ENCODE measurements at places on chromosomes 1 and 21.

DNA sequence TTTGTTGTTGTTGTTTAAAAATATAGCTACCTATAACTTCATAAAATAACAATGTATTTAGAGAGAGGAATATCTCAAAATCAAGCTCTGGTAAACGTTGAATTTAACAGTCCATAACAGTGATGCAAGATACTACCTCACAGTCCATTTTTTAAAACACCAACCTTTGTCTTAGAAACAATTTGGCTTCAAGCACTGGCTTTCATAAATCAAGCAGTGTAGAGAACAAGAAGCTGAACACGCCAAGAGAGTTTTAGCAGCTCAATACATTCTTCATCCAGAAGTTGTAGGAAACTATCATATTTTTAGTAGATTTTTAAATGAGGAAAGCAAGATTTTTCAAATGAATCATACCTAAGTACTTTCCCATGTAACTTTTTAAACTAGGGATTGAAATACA is 334.3 kb upstream of the ADAMTS5 start:
- DNase-seq, result no peak

DNA sequence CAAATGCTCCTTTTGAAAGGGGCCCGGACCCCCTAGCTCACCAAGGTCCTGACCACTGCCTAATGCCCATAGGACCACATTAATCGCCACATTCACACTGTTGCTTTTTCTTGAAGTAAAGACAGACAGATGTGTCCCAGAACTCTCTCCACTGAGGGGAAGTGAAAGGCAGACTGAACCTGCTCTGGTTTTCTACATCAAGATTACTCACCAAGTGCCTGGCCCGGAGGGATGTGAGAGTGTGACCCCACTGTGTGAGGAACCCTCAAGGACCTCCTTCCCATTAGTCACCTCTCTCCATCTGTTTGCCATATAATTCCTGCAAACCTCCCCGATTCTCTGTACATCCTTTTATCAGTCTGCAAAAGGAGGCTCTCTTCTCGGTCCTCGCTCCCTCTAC is 381.5 kb downstream of the OMA1 start:
- no peak for DNase-seq

DNA sequence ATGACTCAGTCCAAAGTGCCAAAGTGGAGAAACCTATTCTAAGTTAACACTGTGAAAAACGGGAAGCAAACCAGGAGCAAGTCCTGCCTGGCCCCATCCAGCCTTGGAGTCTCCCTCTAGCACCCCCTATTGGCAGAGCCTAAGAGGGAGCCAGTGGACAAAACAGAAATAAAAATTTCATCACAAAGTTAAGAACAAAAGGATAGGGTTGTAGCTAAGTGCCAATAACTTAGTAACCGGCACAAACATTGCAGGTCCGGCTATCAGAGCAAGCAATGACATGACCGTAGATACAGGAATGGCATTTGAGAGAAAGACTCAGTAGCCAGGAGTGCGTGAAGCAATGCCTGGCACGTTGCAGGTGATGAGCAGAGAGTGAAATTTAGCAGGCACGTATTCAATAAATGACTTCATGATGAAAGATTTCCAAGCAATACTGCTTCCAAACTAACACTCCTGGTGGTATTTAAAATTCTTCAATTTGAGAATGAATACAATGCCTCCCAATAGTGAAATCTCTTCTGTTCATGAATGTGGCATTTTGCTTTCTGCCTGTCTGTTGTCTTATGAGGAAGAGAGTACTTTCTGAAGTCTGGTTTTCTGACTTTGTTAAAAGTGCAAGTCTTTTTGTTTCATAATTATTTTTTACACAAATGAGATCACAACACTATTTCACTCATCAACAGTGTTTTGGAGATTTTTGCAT is 391.0 kb downstream of the OMA1 start:
- no peak for DNase-seq

DNA sequence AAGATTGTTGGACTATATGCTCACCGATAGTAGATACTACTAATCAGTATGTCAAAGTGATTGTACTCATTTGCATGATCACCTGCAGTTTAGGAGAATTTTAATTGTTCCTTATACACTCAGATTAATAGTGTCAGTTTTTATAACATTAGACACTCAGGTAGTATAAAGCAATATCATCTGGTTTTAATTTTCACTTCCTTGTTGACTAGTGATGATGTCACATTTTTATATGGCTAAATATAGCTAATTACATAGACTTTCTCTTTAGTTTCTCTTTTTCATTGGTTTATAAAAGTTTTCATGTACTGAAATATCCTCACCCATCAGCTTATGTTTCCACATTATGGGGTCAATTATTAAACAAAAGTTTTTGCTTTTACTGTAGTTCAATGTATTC is 1332.4 kb upstream of the ADGRL2 start:
- no peak for DNase-seq

GRCh38 chr1:109979489-109980091 is 5.0 kb upstream of the AHCYL1 start:
- no peak for DNase-seq

GRCh38 chr1:209485167-209485566 is 98.3 kb upstream of the CAMK1G start:
- no peak for DNase-seq

DNA sequence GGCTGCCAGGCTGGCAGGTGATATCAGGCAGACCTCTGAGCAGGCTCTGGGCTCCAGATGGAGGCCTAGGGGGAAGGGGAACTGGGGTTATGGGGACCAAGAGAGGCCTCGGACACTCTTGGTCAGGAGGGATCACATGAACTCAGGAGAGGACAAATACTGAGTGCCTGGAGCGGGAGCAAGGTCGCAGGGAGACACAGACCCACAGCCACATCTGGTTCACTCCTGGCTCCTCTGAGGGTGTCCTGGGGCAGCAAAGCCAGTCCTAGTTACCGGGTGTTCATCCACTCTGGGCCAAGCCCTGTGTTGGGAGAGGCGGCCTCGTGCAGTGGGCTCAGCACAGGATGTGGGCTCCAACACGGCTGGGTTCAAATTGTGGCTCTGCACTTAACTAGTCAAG is 239.0 kb downstream of the PTPRU start:
- DNase-seq, result no peak

- peak; percentile 72 for DNase-seq
Measured at GRCh38 chr1:154386643-154387352, 18.3 kb upstream of the IL6R start.

GRCh38 chr1:105830571-105831146 is 1225.8 kb upstream of the PRMT6 start:
- no peak for DNase-seq

DNA sequence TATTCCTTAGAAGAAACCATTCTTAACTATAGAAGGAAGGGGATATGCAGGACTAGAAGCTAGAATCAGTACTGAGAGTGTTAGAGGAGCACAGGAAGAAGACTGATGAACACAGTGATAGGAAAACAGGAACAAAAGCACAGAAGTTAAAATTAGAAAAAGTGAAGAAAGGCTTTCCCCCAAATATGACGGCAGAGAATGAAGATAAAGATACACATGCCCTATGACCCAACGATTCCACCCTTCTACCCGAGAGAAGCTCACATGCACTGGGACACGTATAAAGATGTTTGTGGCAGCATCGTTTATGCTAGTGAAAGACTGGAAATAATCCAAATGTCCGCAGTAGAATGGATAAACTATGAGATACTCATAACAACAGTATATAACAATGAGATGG is 74.2 kb downstream of the DTL start:
- no peak for DNase-seq

GRCh38 chr1:89221341-89221740 is 22.6 kb upstream of the GBP4 start:
- DNase-seq, result no peak

GRCh38 chr1:207762622-207763021 is 10.8 kb downstream of the CD46 start:
- DNase-seq, result no peak

DNA sequence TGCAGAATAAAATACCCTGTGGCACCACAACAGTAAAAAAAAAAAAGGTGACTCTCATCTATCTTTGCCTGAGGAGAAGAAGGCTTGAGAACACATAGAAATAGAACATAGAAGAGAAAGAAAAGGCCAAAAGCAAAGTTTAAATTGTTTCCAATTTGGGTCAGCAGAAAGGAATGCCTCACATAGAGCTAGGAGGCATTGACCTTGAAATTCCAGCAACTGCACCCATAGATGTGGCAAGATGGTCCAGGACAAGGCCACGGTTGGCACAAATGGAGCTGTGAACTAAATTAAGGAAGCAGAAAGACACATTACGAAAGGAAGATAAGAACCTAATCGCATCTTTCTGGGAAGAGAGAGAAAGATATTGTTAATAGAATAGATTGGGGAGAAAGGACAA is 588.3 kb downstream of the LMO4 start:
- DNase-seq, result no peak

- DNase-seq, result no peak
Measured at GRCh38 chr1:32742199-32742947, 39.8 kb upstream of the SYNC start.

- DNase-seq, result no peak
Measured at GRCh38 chr1:6858596-6858995, 73.3 kb downstream of the CAMTA1 start.

Measured in activated CD4-positive, CD25-positive, alpha-beta regulatory T cell treated with anti-CD3 and anti-CD28 coated beads, Interleukin-2, amount 50 U/mL, for 72 hours (primary cell).